ENCODE measurements at places on chromosomes 2 and 18. TPM values are rescaled to one million over a fixed set of nuclear protein-coding genes. Genes with fewer than 3 reads are reported as not detected.

DNA sequence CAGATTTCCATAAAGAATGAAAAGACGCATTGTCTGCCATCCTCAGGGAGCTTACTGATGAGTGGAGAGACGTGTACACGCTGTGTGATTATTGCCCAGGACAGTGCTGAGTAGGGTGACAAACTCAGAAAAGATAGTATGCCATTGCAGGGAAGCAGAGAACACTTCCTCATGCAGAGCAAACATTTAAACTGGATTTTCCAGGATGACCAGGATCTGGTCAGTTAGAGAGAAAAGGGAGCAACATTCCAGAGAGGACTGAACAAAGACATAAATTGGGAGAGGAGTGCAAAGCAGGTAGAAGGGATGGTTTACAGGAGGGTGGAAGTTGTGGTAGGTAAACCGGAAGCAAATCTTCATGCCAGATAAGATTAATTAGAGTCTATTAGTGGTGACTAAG is 2.3 kb downstream of the SLC9A2 start:
- DNase-seq: no peak

GRCh38 chr18:5868218-5868854 is 27.0 kb downstream of the TMEM200C start:
- peak; percentile 26 for DNase-seq

GRCh38 chr18:62586151-62586774 is 63.4 kb downstream of the ZCCHC2 start:
- peak; percentile 80 for DNase-seq

DNA sequence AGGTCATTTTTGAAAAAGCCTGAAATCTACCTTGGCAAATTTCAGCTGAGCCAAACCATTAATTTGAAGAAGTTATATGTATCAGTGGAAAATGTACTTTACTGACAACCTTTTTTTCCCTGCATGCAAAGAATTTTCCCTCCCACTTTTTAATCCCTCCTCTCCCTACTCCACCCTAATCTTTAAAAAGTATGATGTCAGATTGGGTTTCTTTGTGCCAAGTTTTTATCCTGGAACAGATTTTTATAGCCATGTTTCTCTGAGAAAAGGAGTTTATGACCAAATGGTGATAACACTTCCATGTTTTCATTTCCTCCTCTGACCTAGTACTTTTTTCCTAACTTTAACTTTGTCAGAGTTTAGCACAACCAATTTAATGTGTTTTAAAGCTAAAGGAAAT is 250.3 kb upstream of the FOSL2 start:
- no peak for DNase-seq

ALMS1 gene
- total RNA-seq: 18.3 TPM

DNA sequence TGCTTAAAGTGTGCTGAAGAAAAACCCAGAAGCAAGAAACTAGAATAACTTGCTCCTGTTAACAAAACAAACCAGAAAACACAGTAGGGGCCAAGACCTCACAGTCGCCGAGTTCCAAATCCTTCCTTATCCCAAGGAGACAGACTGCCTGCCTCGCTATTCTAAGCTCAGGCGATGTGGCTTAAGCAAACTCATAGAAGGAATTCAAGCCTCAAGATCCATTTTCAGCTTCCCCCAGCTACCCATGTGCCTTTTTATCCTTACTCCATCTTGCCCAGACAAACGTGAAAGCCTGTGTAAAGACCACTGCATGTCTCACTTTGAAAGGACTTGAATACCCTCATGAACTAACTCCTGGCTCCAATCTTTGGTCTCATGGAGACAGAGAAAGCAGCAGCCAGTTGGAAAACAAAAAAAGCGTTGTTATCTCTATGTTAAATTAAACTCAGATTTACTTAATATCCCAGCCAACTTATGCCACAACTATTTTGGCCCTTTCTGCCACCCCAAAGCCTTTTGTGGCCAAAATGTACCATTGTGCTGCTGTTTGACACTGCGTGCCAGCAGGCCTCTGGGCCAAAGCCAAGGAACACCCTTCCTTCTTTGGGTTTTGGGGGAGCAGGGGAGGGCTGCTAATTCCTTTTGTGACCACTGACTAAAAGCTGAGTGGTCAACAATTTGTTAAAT is 123.2 kb upstream of the FZD5 start:
- no peak for DNase-seq

DNA sequence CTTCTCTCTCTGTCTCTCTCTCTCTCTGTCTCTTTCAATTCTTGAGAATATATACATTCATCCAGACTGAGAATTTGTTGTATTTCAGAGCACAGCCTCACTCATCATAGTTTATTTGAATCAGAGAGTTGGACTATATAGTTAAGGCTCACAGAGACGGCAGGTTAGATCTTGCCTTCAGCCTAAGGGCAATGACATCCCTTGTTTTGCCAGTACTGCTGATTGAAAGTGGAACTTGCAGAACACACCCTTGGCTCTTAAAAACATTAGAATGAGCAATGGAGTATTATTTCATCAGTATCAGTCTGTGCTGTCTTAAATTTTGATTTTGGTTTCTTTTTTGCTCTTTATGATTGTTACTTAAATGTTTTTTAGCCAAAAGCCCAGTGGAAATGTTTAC is 62.0 kb upstream of the DSG1 start:
- DNase-seq: no peak

- DNase-seq: no peak
These were observed 5.7 kb upstream of the EN1 start for GRCh38 chr2:118853129-118853640.

EGR4 gene
- 0.41 TPM for total RNA-seq

- no peak for DNase-seq
These were observed 73.6 kb downstream of the CCDC141 start for GRCh38 chr2:178976351-178976750.

GRCh38 chr2:127014630-127015029 is 92.3 kb downstream of the BIN1 start:
- DNase-seq: no peak

SPATA3 gene
- total RNA-seq: not detected

IGFBP2 gene
- 38.2 TPM for total RNA-seq

DNA sequence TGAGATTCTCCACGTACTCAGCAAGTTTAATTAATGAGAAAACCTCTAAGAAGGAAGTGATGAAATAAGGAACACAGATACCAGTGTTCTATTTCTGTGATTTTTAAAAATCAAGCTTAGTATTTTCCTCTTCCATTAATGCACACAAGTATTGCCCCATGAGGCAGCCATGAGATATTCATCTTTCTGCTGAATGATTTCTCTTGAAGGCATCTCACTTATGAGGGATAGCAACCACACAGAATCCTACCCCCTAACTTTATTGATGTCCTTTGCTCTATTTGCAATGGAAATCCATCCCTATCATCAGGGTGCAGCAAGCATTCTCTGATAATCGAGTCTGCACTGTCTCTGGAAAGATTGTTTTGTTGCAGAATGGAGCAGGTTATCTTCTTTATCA is 244.1 kb upstream of the NRP2 start:
- DNase-seq: no peak

GRCh38 chr18:12703096-12703567 is 290 bp downstream of the PSMG2 start:
- no peak for DNase-seq

CCL20 gene
- 4.4 TPM for total RNA-seq

GRCh38 chr2:121085801-121086200 is 199.2 kb downstream of the TFCP2L1 start:
- DNase-seq: no peak

DNA sequence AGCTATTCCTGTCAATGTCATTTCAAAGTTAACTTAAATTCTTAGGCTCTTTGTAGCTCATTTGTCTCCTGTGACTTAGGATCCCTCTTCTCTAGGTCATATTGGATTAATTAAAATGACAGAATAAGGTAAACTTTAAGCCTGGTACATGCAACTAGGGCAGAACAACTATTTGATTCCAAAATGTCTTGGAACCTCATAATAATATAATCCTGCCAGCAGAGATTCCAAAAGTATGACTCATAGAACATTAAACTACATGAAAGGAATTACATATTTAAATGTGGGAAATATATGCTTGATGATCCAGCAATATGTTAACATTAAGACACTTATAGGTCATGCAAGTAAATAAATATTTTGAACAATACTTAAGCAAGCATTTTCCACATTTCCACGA is 63.3 kb downstream of the COL3A1 start:
- no peak for DNase-seq

DNA sequence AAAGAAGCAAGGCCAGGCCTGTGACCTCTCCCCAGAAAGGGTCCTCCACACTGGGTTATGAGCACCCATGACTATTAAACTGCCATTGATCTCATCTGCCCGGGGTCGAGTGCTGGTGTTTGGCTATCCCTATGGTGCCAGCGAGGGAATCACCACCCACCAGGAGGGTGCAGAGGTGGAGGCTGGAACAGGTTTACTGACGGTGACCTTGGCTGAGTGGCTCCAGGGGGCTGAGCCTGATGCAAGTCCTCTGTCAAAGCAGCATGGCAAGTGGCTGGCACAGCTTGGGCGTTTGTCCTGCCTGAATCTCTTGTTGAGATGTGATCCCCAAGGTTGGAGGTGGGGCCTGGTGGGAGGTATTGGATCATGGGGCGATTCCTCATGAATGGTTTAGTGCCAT is 196.4 kb upstream of the HDAC4 start:
- DNase-seq: no peak

DNA sequence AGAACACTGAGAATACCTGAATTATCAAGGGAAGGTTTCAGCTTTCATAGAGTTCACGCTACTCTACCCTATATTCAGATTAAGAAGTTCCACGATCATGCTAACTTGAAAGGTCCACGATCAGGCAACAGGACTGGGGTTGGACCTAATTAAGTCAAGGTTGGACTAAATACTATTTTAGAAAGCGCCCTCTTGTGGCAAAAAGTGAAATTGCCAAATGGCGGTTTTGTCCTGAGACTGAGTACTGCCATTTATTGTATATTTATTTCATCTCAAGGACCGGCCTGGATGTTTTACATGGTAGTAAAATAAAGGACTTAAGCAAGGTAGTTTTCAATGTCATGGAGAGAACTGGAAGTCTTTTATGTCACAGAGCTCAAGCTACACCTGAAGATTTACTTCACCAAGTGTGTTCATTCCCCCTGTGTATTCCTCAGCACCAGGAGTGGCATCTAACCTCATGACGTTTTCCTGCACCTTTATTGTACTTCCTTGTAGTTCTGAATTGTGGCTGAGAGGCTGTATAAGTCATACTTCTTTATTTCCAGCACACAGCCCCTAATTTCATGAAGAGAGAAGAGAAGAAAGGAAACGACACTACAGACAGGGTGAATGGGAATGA is 56.8 kb downstream of the SRD5A2 start:
- peak; percentile 16 for DNase-seq

FEV gene
- not detected for total RNA-seq

DNA sequence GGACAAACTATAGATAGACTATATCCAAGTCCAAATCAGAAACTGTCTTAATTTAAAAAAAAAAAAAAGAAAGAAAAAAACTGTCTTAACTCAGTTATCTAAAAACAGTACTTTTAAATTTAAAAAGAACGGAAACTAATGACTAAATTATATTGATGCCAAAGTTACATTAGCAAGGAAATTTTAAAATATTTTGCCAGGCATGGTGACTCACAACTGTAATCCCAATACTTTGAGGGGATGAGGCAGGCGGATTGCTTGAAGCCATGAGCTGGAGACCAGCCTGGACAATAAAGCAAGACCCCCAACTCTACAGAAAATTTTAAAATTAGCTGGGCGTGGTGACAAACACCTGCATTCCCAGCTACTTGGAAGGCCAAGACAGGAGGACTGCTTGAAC is 30.9 kb downstream of the MEMO1 start:
- no peak for DNase-seq

- DNase-seq: no peak
These were observed 133.9 kb downstream of the TNS1 start for GRCh38 chr2:217868911-217869334.

GRCh38 chr2:108531674-108532055 is 2.6 kb upstream of the LIMS1 start:
- DNase-seq: no peak

GRCh38 chr2:220065581-220065980 is 438.2 kb downstream of the SLC4A3 start:
- DNase-seq: no peak

CCDC142 gene
- 11.8 TPM for total RNA-seq

DNA sequence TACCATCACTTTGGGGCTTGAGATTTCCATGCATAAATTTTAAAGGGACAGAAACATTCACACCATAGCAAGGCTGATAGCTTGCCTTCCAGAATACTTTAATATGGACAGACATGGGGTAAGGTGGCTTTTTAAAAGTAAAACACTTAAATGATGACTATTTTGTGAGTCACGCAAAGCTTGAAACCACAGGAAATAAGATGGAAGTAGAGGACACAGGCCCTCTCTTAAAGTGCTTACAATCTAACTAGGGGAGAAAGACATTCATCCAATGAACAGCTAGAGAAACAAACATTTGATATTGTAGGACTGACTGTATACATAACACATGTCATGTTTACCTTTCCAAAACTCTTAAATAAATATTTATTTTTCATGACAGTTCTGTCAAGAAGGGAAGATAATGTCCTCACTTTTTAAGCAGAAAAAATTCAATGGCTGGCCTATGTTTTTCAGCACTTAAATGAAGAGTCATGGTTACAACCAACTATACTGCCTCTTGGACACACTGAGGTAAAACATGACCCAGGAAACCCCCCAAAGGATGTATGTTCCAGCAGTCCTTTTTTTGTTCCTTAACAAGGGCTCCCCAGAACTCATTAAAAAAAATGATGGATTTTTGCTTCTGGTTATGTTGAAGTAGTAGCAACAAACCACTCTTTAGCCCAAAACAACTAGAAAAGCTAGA is 120.0 kb upstream of the RBMS1 start:
- no peak for DNase-seq

DNA sequence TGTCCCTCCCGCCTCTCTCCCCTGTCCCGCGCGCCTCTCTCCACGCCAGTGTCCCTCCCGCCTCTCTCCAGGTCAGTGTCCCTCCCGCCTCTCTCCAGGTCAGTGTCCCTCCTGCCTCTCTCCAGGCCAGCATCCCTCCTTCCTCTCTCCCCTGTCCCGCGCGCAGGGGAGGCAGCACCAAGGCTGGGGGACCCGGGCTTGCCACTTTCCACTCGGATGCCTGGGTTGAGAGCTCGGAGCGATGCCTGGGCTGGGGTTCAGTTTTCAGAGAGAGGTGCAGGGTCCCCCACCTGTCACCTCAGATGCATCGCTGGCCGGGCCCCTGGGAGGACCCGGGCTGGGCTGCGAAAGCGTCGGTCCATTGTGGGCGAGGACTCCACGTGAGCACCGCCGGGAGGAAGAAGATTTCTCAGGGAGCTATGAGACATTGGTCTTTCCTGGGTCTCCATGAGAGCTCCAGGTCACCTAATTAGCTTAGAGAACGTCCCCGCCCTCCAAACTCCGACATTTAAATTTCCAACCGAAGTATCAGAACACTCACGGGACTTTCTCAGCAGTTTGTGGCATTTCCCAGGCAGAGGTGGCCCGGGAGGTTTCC is 2.1 kb downstream of the FBLN7 start:
- no peak for DNase-seq

TCF4 gene
- 1.4 TPM for total RNA-seq

- no peak for DNase-seq
These were observed 7.7 kb upstream of the ST8SIA5 start for GRCh38 chr18:46764586-46764985.

DNA sequence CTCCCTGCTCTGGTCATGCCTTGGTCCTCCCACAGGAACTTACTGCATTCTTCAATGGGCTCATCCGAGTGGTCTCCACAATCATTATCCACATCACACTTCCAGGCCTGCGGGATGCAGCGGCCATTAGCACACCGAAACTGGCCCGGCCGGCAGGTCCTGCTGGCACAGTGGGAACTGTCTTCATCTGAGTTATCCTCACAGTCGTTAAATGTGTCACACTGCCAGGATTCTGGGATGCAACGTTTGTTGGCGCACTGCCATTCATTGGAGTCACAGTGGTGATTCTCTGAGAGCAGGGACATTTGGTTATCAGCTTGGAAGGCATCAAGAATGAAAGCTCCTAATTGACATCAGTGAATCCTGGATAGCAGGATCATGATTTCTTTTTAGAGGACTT is 104.5 kb downstream of the DHRS9 start:
- DNase-seq: no peak
